ENCODE measurements at places on chromosomes 6 and 20. TPM values are rescaled to one million over a fixed set of nuclear protein-coding genes. Genes with fewer than 3 reads are reported as not detected.

- DNase-seq: no peak
Observed at GRCh38 chr6:26003102-26003694, 40.6 kb downstream of the TRIM38 start.

- no peak for DNase-seq
Observed at GRCh38 chr6:13400772-13401171, 72.4 kb upstream of the TBC1D7 start.

GRCh38 chr20:5627463-5628050, 122.6 kb upstream of the SHLD1 start:
- no peak for DNase-seq

DNA sequence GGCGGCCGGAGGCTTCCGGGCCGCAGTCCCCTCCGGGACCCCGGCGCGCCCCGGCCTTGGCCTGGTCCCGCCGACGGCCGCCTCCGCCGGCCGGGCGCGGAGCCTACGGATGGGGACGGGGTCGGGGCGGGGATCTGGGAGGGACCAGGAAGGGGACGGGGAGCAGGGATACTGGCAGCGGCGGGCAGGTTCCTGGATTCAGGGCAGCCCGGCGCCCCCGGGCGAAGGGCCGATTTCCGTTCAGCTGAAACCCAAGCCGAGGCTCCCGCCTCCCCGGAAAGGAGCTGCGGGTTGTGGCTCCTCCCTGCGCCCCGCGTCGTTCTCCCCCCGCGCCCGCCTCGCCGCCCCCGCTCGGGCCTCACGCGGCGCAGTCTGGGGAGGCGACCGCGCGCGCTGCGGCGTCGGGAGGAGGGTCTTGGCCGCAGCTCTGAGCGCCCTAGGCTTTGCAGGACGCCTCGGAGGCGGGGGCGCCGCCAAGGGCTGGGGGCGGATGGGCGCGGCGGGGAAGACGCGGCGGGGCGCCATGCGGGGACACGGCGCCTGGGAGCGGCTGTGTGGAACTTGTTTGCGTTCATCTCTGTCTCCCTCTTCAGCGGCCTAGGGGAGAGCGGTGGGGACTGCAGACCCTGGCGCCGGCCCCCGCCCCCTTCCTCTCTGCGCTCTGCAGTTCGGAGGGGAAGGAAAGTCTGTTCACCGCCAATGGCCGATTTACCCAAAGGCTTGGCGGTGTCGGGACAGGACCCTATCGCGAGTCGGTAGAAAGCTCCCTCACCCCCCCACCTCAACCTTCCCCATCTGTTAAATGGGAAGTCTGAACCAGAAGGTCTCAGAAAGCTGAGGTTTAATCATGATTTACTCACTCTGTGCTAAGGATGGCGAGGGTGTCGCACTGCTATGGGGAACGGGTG, 22.7 kb upstream of the TMEM181 start:
- peak; percentile 31 for DNase-seq

OVOL2 gene
- total RNA-seq: not detected

GRCh38 chr6:20808924-20809323, 274.7 kb downstream of the CDKAL1 start:
- DNase-seq: no peak

- DNase-seq: no peak
Observed at GRCh38 chr20:21519136-21519584, 5.3 kb upstream of the NKX2-2 start.

- DNase-seq: no peak
Observed at GRCh38 chr20:60258255-60258863, 300.1 kb downstream of the CDH26 start.

ZSCAN23 gene
- total RNA-seq: 1.1 TPM

GRCh38 chr6:167697316-167697715, 129.4 kb upstream of the AFDN start:
- DNase-seq: no peak

GRCh38 chr20:40599987-40600386, 89.0 kb downstream of the MAFB start:
- DNase-seq: no peak

GRCh38 chr6:125002406-125002741, 40.1 kb downstream of the RNF217 start:
- DNase-seq: no peak

DNA sequence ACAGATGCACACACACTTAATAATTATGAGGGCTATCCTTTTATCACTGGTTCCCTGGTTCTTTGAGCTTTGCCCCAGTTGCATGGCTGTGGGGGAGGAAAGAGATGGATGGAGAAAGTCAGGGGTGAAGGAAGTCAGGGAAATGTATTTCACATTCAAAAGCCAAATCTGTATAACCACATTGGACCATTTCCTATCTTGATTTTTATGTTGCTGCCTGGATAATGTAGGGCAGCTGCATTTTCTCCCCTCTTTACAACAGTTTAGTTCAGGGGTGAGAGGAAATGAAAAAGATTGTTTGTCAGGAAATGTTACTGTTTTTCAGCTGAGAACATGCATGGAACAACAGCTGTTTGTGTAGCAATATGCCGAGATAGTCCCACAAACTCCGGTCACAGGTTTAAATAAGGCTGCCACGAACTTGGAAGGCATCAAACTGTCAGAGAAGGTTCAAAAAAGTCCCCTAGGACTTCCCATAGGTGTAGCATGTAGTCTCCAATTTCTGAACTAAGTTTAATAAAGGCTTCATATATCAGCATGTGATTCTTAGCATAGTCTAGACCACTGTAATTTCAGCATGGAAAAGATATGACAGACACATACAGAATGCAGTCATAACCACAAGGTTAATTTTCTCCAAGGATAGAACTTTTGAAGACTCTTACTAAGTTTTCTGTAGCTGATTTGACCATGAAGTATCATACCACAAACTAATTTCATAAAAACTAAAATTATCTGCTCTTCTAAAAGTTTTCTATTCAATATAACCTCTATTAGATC, 82.1 kb upstream of the COL21A1 start:
- no peak for DNase-seq

- DNase-seq: no peak
Observed at GRCh38 chr6:107582086-107582485, 92.2 kb downstream of the SOBP start.

- no peak for DNase-seq
Observed at GRCh38 chr20:33059741-33060390, 6.2 kb downstream of the BPIFB3 start.

DNA sequence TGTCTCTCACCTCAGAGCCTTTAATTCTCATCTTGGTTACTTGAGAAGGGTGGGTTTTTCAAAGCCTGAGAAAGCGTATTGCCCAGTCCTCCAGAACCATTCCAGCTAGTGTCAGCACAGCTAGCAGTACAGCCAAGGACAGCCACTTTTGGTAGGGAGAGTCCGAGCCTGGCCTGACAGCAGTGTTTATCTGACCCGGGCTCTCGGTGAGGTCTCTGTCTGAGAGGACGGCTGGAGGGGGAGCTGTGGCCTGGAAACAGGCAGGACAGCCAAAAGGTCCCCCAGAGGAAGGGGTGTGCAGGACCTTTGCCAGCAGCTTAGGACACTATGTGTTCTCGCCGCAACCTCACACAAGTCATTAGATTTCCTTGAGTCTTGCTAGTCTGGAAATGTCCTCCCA, 38.8 kb downstream of the LYRM2 start:
- DNase-seq: no peak

- DNase-seq: no peak
Observed at GRCh38 chr20:15654208-15654649, 919.0 kb downstream of the KIF16B start.

LY6G6C gene
- not detected for total RNA-seq

BEND6 gene
- total RNA-seq: not detected

DPPA5 gene
- total RNA-seq: not detected

- no peak for DNase-seq
Observed at GRCh38 chr6:88650029-88650619, 313.3 kb downstream of the RNGTT start.

- DNase-seq: no peak
Observed at GRCh38 chr6:114888241-114888640, 545.4 kb upstream of the HS3ST5 start.

TRMT6 gene
- total RNA-seq: 38.9 TPM

CCN5 gene
- total RNA-seq: not detected

GRCh38 chr6:47162793-47163192, 120.7 kb upstream of the ADGRF1 start:
- no peak for DNase-seq

GRCh38 chr6:44053760-44054556, 73.3 kb downstream of the MRPL14 start:
- DNase-seq: no peak

PTPRA gene
- 64.0 TPM for total RNA-seq

DNA sequence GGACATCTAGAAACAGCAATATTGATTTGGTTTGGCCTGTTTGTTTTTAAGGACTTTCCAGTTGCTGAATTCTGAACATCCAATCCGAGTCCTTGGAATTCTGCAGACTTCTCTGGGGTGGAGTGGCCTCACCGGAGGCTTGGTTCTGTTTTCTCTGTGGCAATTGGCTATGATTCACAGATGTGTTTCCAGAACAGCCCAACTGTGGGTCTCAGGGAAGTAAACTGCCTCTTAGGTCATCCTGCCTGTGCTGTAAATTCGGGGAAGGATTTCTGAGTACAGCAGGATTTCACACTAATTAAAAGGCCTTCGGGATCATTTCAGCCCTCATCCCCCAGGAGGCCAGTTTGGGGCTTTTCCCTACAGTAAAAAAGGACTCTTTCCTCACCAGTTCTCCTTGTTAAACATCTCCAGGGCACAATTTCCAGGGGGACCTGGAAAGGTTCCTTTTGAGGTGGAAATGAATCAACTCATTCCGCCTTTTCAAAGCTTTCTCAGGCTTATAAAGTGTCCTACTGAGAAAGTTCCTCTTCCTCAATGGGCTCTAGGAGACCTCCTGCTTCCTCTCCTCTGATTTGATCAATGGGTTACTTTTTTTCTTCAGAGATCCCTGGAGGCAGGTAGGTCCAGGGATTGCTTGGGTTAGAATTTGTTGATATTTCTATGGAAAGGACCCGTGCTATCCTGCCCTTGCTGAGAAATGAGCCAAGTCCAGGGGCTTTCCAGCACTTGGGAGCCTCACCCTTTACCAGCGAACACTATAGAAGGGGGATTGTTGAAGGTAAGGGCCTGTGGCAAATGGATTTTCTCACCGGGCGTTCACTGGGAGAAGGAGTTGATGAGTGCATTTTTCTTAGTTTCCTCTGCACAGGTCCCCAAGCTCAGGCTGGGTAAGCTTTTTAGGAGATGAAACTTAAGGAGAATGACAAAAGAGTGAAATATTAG, 114.6 kb downstream of the CLIC5 start:
- no peak for DNase-seq

ECHDC1 gene
- total RNA-seq: 61.8 TPM
